ENCODE measurements at places on chromosomes 12 and 14. TPM values are rescaled to one million over a fixed set of nuclear protein-coding genes. Genes with fewer than 3 reads are reported as not detected.

GRCh38 chr12:12661086-12661856, 34.7 kb downstream of the GPR19 start:
- DNase-seq: no peak

GRCh38 chr12:55624056-55624455, 12.6 kb upstream of the OR10P1 start:
- no peak for DNase-seq

DNA sequence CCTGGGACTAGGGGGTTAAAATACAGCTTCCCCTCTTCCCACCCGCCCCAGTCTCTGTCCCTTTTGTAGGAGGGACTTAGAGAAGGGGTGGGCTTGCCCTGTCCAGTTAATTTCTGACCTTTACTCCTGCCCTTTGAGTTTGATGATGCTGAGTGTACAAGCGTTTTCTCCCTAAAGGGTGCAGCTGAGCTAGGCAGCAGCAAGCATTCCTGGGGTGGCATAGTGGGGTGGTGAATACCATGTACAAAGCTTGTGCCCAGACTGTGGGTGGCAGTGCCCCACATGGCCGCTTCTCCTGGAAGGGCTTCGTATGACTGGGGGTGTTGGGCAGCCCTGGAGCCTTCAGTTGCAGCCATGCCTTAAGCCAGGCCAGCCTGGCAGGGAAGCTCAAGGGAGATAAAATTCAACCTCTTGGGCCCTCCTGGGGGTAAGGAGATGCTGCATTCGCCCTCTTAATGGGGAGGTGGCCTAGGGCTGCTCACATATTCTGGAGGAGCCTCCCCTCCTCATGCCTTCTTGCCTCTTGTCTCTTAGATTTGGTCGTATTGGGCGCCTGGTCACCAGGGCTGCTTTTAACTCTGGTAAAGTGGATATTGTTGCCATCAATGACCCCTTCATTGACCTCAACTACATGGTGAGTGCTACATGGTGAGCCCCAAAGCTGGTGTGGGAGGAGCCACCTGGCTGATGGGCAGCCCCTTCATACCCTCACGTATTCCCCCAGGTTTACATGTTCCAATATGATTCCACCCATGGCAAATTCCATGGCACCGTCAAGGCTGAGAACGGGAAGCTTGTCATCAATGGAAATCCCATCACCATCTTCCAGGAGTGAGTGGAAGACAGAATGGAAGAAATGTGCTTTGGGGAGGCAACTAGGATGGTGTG, 1.9 kb downstream of the GAPDH start:
- no peak for DNase-seq

DNA sequence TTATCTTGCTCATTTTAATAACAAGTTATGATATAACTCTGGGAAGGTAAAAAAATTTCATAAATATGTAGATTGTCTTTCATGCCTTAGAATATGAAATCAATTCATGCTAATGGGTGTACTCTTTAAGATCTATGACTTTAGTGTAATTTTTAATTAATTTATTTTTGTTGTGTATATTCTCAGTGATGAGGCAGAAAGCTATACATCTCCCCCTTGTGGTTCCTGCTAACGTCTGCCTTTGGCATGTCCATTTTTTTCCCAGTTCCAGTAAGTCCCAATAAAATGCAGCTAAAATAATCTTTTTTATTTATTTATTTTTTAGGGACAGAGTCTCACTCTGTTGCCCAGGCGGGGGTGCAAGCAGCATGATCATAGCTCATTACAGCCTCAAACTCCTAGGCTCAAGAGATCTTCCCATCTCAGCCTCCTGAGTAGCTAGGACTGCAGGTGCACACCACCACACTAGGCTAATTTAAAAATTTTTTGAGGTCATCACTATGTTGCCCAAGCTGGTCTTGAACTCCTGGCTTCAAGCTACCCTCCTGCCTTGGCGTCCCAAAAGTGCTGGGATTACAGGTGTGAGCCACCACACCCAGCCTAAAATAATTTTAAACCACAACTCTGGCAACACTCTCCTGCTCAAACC, 3.3 kb upstream of the CHURC1 start:
- DNase-seq: no peak

DNA sequence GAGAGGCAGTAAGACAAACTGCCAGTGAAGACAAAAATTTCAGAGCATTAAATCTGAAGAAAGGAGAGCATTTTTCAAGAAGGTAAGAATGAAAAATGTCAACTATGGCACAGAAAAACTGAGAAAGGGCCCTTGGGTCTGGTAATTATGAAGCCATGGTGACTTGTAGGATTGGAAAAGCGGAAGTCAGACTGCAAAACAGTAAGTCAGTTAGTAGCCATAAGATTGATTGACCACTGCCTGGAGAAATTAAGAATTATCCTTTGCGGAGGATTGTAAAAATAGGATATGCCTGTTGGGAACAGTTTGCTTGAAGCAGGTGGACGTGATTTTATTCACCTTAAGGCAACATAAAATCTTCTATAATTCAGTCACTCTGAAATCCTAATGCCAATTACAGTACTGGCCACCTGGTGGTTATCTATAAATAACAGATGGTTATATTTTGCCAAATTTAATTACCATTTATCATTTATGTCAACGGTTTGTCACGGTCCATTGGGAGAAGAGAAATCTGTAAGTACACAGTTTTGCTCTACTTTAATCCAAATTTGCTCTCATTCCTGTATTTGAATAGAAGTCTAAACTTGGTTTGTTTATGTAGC, 127.1 kb upstream of the CNTN1 start:
- DNase-seq: no peak

Gene SLC25A47
- not detected for total RNA-seq

- no peak for DNase-seq
Measured at GRCh38 chr12:105401198-105401597, 70.7 kb downstream of the C12orf75 start.

DNA sequence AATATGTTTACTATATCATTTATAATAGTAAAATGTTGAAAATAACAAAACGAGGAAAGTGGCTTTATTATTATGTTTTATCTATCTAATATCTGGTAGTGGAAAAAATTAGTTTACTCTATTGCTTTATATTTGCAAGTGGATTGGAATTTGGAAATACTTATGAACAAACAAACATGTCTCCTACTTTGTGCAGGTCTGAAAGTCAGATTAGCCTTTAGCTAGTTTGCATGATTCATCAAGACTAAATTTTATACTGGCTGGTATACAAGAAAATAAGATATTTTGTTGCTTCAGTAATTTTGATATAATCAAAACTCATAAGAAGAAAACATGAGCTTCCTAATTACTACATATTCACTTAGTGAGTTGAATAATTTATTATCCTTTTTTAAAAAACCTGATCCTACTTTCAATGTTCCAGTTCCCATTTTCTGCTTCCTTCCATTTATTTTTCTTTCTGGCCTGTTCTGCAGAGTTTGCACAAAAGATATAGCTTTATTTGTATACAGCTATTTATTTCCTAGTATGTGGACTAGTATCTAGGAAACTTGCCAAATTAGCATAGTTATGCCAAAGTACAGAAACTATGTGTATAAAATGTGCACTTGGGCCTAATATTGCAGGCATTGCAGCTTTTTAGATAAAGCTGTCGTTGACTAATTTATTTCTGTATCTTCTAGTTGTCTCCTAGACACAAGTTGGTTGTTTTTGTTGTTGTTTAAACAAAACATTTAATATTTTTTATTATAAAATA, 122.0 kb downstream of the AKAP6 start:
- DNase-seq: no peak

Gene MYO1H
- not detected for total RNA-seq

- no peak for DNase-seq
Measured at GRCh38 chr12:43789941-43790340, 16.2 kb downstream of the TWF1 start.

DNA sequence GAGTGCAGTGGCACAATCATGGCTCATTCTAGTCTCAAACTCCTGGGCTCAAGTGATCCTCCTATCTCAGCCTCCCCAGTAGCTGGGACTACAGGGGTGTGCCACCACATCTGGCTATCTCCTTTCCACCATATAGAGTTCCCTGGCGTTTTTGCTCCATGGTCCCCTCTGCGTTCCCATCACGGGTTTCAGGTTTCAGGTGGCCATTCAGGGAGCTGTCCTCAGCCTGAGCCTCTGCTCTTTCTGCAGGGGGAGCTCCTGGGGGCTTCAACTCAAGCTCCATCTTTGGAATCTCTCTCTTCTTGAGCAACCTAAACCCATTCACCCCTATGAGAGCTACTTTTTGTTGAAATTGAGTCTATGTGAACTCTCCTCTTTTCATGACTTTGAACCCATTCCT, 11.6 kb downstream of the SMIM41 start:
- no peak for DNase-seq

DNA sequence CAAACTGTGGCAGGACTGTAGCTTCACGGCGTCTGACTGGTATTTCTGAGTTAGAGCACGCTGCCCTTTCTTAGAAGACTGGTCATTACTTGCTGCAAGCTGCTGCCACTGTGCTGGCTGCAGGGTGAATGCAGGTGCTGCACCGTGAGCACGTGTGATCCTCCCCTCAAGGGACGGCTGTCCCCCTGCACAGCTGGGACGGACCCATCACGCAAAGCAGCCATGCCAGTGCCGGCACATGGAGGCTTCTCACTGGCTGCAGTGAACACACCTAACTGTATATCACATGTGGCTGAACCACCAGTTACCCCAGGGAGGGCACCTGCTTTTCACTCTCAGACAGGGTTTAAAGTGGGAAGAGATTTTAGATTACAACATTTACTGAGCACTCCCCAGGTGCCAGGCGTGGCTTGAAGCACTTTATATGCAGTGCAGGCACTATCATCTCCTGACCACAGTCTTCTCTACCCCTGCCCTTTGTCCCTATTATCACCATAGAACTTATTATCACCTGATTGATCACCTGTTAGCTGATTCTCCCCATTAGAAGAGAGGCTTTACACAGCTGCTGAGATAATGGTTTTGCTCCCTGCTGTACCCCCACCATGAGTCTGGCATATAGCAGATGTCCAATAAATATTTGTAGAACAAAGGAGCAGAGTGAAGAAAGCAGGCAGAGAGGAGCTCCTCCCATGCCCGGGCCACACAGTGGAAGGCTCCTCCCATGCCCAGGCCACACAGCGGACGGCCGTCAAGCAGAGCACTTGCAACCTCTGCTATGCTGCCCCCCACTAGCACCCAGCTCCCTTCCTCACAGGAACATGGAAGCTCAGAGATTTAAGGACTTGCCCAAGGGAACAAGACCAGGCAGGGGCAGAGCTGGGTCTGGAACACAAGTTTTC, 25.9 kb downstream of the SLC25A47 start:
- DNase-seq: no peak

- no peak for DNase-seq
Measured at GRCh38 chr14:102692334-102692733, 84.9 kb upstream of the TRAF3 start.

DNA sequence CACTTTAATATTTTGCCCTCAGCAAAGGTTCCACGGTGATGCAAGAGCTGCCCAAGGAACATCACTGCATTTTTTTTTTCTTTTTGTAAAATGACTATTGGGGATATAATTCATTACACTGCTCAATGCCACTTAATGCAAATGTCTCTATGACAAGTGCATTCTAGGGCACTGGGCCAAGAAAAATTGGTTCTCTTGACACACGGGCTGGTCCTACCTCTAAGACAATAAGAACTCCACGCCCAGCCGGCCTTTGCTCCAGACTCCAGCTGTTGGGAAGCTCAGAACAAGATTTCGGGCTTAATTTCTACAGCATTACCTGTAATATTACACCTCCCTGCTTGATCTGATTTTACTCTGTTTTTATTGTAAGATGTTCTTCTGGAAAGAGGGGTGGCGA, 48.8 kb upstream of the VRK1 start:
- no peak for DNase-seq

- no peak for DNase-seq
Measured at GRCh38 chr12:68435299-68435637, 103.1 kb upstream of the MDM1 start.

Gene TSHR
- total RNA-seq: 0.63 TPM

DNA sequence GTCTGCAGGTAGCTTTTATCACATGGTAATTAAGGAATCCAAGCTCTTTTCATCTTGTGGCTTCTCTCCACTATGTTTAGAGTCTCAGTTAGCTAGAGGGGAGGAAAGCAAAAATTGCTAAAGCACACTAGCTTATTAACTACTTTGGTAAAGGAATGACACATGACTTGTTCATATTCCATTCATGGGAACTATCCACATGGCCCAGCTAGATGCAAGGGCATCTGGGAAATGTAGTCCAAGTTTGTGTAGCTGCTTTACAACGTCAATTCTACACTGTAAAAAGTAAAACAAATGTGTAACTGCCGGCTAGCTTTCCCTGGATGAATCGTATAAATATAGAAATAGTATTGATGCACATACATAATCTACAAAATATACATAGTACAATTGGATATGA, 244.5 kb upstream of the LRFN5 start:
- DNase-seq: no peak

Gene PLD4
- total RNA-seq: not detected

DNA sequence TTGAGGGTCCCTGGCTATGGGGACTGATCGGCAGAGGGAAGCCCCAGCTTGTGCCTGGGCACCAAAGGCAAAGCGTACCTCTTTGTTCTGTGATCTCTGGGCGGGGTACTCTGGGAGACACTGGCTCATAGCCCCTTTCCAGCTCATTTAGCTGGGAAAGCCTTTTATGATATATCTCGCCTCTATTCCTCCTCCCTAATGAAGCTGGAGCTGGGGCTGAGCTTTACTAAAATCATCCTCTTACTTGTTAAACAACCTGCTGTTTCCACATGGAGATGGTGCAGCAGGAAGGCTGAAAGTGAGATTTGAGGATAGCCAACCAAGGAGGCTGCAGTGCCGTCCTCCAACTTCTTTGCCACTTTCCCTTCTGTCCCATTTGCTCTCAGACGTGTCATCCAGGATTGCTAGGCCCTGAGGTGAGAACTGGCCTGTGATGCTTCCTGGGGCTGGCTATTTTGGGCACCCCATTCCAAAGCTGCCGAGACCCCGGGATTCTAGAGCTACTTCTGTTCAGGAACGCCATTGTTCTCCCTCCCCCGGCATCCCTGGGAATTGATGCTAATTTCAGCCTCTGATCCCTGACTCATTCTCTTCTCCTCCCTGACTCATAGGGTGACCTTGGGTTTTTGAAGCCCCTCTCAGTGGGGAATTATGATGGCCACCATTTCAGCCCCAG, 16.0 kb downstream of the PDE1B start:
- no peak for DNase-seq

GRCh38 chr12:123941624-123942237, 30.9 kb downstream of the CCDC92 start:
- DNase-seq: no peak

DNA sequence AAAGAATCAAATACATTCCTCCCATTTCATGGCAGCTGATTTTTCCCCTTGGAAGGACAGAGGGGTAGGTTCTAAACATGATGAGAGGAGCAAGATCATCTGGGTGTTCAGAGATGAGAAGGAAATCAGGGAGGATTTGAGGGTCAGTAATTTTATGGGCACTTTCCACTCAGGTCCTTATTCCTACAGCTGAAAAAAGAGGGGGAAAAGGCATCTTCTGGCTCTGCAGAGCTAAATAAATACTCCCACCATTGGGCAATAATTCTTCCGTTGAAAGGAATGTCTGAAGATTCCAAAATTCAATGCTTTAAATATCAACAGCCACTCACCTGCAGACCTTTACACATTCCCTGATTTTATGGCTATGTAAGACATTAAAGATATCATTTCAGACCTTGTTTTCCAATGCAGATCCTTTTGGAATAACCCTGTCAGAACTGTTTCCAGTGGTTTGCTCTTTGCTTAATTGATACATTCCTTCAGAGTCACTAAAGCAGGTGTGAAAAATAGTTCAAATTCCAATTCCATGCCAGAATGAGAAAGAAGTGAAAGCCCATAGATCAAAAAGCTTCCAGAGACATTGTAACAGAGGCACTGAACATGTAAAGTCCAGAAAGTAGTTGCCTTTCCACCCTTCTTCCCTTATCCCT, 233.3 kb upstream of the KRR1 start:
- DNase-seq: no peak

- no peak for DNase-seq
Measured at GRCh38 chr14:71228711-71229110, 321.5 kb downstream of the PCNX1 start.

- no peak for DNase-seq
Measured at GRCh38 chr12:119676022-119676421, 8.1 kb downstream of the PRKAB1 start.

Data from thoracic aorta (tissue), 2 donors.